ENCODE measurements at places on chromosomes 7 and 10.

GRCh38 chr7:666454-667292 lies 59.8 kb upstream of the DNAAF5 start:
- DNase-seq = no peak

GRCh38 chr10:86357676-86358075 lies 8.9 kb downstream of the GRID1 start:
- DNase-seq = no peak

DNA sequence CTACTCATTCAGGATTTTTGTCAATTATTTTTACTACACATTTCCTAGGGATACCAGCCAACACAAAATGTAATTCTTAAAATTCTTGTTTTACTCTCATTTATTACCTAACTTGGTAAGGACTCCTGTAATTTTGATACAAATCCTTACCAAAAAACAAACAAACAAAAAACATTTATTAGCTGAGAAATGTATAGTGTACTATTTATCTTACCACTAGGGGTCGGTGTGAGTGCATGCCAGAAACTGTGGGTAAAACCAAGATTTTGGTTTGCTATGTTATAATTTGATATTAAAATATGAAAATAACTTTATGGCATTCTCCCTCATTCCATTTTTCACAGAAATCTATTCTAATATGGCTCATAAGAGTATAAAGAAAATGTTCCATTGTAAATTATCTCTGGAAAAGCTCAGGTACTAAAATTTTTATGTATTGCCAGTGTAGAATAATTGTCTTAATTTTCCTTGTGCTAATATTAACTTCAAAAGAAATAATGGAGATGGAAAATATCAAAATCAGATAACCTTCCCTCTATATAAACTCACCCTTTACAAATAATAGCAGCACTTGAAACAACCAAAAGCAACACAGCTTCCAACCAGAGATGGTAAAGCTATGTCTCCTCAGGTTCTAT lies 290.8 kb upstream of the PCDH15 start:
- DNase-seq = no peak

GRCh38 chr7:114183311-114184088 lies 231.1 kb upstream of the FOXP2 start:
- no peak for DNase-seq

GRCh38 chr10:112589081-112589480 lies 142.1 kb downstream of the VTI1A start:
- no peak for DNase-seq

GRCh38 chr10:21885940-21886339 lies 117.6 kb downstream of the DNAJC1 start:
- DNase-seq = no peak

DNA sequence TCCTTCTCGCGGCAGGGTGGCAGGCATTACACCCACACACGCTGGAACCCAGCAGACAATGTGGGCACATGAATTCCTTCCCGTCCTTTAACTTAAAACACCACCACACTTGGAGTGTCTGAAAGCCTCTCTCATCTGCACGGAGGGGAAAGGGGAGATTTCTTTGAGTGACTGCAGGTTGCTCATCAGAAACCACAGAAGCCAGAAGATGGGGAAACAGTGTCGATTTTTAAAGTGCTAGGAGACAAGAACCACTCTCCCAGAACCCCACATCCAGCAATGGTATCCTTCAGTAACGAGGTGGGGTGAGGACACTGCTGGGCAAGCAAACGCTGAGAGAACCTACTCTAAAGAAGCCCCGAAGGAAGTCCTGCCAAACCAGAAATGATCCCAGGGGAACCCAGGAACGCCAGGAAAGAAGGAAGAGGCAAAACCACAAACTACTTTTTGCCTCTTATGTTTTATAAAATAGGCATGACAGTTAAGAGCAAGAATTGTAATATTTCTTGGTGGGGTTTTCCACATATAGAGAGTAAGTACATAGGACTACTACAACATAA lies 254.3 kb downstream of the ELFN1 start:
- no peak for DNase-seq

GRCh38 chr10:62044566-62044965 lies 143.1 kb downstream of the ARID5B start:
- DNase-seq = no peak

GRCh38 chr7:22571766-22572165 lies 71.8 kb upstream of the STEAP1B start:
- DNase-seq = no peak

- DNase-seq = no peak
Observed at GRCh38 chr10:132609211-132609610, 71.6 kb downstream of the INPP5A start.

GRCh38 chr7:1235501-1236131 lies 2.9 kb downstream of the UNCX start:
- DNase-seq = no peak

- DNase-seq = no peak
Observed at GRCh38 chr7:158907390-158907789, 51.0 kb downstream of the DYNC2I1 start.

- no peak for DNase-seq
Observed at GRCh38 chr7:151927011-151927410, 29.2 kb upstream of the GALNTL5 start.

DNA sequence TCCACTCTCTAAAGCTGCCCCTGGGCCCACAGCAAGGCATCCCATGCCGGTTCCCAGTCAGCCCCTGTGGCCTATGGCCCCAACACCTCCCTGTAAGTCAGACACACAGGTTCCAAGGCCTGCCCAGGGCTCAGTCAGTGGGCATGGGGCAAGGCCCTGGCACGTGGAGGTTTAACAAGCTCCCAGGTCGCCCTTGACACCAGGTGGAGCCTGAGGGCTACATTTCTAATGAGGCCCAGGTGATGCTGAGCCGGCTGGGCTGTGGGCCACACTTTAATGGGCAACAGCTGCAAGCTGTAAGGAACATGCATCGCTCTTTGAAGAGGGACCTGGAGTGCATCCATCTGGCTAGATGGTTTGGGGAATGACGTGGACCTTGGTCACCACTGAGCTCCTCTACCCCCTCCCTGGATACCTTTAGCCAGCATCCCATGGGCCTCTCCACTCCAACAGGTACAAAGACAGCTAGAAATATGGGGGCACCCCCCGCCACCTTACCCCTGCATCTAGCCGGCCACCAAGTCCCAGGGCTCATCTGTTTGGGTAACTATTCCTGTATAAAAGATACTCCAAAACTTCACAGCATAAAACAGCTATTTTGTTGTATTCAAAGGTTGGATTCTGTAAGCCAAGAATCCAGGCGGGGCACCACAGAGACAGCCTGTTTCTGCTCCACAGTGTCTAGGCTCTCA lies 122.5 kb downstream of the OAT start:
- no peak for DNase-seq

GRCh38 chr10:77348082-77348481 lies 289.5 kb downstream of the KCNMA1 start:
- DNase-seq = no peak

DNA sequence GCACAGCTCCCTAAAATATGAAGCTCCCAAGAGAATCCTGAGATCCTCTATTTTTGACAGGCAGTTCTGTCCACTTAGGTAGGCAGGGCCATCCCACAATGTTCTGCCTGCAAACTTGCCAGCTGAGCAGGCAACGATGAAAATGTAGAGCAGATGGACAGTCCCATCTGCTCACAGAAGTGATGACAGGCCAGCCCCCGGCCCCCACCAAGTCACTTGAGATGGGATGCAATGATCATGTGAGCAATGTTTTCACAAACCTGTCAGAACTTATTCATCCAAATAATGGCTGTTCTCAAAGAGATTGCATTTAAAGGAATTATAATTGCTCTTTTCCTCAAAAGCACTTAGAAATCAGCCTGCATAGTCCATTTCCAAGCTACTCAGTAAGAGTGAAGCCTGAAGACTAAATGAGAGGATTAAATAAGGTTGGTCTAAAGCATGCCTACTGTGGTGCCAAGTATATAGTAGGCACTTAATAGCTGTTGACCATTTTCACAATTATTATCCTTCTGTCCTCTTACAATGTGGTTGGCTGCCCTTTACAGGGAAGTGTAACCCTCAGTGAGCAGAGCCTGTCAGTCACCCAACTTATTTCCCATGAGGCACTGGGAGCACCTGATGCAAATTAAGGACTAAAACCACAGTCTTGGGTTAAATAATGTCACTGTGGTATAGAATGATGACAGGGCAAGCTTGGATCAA lies 301.2 kb downstream of the FGFR2 start:
- no peak for DNase-seq

- DNase-seq = no peak
Observed at GRCh38 chr10:96299383-96299782, 4.9 kb upstream of the DNTT start.

- peak; percentile 53 for DNase-seq
Observed at GRCh38 chr10:31697271-31698180, 231.1 kb downstream of the ARHGAP12 start.

DNA sequence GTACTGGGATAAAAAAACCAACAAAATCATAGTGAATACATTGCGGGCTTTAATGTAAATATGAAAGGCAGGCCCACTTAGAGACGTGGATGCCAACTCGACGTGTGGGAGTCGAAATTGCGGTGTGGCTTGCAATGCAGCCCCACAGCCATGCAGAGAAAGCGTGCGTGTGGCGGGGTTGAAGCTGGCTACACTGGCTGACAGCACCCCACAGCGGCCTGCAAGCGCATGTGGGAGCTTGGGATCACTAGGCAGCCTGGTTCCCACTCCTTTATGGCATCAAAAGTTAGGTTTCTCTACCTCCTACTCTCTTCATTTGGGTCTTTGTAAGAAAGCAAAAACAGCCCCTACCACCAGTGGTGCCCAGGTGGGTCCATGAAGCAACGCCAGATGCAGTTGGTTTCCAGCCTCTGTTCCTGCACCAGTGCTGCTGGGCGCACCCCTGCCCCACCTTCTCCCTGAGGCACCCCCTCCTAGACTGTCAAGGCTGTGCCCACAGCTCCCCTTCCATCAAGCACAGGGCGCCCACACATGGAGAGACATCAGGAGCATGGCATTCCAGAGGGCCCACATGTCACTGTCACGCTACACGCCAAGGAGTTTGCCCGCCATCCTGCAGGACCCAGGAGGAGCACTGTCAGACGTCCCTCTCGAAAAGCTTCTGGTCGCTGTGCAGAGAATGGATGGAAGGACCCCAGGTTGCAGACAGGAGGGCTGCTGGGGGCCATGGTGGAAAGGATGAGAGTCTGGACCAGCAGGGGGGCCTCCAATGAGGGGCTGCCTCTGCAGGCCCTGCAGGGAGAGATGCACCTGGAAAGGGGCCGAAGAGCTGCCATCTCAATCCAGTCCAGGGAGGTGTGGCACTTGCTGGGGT lies 142.9 kb downstream of the PAXIP1 start:
- DNase-seq = no peak

- DNase-seq = no peak
Observed at GRCh38 chr7:2072042-2072441, 160.7 kb downstream of the MAD1L1 start.

DNA sequence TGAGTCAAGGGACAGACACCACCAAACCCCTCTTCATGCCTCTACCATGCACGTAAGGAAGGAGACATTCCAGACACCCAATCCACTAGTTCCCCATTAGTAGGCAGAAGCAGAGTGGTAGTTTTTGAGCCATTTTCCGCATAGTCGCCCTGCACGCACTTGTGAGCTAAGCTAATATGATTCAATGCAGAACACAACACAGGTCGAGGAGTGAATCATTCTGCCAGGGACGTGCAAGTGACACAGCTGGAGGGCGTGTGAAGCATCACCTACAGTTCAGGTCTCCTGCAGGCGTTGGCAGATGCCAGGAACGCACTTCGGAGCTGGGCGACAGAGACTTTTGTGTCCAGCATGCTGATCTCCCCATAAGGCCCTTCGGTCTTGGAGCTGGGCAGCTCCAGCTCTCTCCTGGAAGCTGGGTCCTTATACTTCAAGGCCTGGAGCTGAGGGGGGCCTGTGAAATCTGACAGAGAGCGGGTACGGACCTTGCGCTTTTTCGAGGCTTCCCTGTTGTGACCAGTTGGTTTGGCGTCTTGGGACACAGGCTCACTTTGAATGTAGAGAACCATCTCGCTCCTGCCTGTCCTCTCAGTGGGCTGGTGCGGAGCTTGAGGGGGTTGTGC lies 102.4 kb downstream of the SVIL start:
- no peak for DNase-seq

DNA sequence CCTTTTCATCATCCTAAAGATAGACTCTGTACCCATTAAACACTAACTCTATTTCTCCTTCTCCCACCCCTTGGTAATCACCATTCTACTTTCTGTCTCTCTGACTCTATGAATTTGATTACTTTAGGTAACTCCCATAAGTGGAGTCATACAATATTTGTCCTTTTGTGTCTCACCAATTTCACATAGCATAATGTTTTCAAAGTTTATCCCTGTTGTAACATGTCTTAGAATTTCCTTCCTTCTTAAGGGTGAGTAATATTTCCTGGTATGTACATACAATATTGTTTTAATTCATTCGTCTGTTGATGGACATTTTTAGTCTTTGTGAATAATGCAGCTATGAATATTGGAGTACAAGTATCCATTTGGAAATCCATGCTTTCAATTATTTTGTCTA lies 50.9 kb upstream of the CDCA7L start:
- DNase-seq = no peak

GRCh38 chr10:126352453-126352852 lies 35.8 kb downstream of the ADAM12 start:
- no peak for DNase-seq

- no peak for DNase-seq
Observed at GRCh38 chr10:82922755-82923154, 1047.8 kb downstream of the NRG3 start.

DNA sequence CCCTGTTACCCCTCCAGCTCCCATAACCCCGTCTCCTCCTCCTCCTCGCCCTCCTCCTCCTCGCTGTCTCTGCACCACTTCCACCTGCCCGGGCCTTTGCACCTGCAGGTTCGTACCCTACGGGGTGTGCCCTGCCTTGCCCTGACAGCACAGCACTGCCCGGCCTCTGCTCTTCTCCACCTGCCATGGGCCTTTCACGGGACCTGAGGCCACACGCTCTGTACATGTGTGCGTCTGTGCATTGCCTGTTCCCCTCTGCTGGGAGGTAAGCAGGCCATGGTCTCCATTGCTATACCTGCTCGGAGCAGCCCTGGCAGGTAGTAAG lies 40.0 kb downstream of the MICALL2 start:
- DNase-seq = no peak

- no peak for DNase-seq
Observed at GRCh38 chr10:111516144-111516543, 439.3 kb downstream of the ADRA2A start.

Data from transverse colon (tissue), 4 donors.